ENCODE measurements at places on chromosomes 3 and 15.

- no peak for DNase-seq
Observed at GRCh38 chr15:65204236-65204930, 6.9 kb downstream of the CILP start.

- DNase-seq: no peak
Observed at GRCh38 chr3:45002720-45003119, 23.4 kb upstream of the CLEC3B start.

GRCh38 chr15:81880833-81881232 lies 165.0 kb downstream of the MEX3B start:
- DNase-seq: no peak

DNA sequence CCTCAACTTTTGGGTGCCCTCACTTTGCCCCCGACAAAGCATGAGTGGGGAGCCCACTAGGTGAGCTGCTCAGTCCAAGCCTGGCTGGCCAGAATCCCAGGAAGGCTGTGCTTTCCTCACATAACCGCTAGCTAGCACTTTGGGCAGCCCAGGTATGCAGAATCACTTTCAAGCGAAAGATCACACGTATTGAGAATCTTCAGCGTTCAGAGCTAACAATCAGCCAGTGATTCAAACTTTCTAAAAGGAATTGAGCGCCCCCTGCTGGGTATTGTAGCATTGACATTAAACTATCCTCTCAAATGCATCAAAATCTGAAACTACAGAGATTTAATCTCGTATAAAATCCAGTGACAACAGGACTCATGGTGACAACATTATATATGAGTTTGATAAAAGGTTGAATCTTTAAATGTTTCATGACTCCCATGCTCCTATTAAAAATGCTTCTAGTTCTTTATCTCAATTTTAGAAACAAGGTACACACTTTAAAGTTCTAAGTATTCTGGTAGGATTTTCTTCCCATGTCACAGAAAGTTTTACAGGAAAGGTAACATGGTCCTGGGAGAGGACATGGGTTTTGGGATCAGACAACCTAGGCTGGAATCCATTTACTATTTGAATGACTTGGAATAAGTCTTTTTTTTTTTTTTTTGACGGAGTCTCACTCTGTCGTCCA lies 11.8 kb downstream of the ANAPC13 start:
- no peak for DNase-seq

GRCh38 chr3:11982341-11982941 lies 21.7 kb upstream of the SYN2 start:
- no peak for DNase-seq

GRCh38 chr15:84752700-84753099 lies 4.3 kb downstream of the ZNF592 start:
- no peak for DNase-seq

DNA sequence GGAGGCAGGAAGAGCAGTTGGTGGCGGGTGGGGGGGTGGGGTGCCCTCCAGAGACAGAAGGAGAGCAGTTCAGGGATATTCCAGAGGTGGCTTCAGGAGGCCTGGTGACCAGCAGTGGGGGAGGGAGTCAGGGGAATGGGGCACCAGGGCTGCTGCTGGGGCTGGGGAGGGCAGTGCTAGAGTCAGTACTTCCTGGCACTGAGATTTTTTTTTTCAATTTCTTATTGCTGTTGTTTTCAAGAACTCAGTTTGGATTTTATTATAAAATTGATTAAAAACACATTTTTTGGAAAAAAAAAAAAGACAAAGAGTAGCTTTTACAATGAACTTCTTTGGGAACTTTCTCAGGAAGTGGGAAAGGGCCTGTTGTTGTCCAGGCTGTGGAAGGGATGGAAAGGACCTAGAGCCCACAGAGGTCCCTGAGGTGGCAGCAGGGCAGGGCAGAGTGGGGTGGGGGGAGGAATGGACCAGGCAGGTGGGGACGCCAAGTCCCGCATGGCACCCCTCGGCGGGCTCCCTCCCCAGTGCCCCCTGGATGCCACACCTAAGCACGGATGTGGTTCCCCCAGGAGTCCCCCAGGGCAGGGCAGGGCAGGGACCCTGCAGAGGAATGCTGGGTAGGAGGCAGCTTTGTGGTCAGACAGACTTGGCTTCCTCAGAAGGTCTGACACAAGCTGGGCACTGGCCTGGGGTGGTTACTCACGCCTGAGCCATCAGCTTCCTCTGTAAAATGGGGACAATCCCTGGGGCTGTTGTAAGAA lies 8.5 kb upstream of the ANPEP start:
- DNase-seq: no peak

DNA sequence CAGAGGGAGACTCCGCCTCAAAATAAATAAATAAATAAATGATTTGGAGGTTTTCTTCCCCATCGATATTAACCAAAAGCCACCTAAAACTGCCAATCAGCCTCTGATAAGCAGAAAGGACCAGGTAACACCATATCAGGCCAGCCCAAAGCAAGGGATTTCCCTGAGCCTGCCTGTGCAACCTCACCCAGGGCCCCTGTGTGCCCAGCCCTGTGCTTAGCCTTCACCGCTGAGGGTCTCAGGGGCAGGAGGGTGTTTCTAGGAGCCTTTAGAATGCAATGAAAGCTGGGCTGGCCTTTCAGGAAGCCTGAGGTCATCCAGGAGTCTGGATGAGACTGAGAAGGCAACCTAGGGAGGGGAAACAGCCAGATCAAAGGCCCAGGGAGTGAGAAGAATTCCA lies 35.4 kb downstream of the CYP11A1 start:
- DNase-seq: no peak

GRCh38 chr15:101012326-101013200 lies 93.4 kb downstream of the LRRK1 start:
- DNase-seq: no peak

GRCh38 chr3:151035072-151035471 lies 50.4 kb upstream of the MED12L start:
- no peak for DNase-seq

- no peak for DNase-seq
Observed at GRCh38 chr15:66649235-66649984, 52.6 kb upstream of the SMAD6 start.

DNA sequence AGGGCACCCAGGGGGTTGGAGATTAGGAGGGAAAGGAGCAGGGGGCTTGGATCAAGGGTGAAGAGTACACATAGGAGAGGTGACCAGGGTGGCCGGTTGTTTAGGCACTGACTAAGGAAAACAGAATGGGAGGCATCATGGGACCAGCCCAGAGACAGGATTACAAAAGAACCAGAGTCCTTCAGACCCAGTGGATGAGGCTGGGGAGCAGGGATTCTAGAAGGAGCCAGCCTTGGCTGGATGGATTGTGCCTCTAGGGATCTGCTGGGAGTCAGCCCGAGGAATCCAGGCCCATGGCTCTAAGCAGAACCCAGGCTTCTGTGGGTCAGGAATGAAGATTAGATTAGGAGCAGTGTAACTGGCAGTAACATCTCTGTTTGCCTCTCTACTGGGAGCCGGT lies 98.6 kb downstream of the ARNT2 start:
- DNase-seq: no peak

GRCh38 chr3:167323572-167323971 lies 56.5 kb downstream of the ZBBX start:
- no peak for DNase-seq

DNA sequence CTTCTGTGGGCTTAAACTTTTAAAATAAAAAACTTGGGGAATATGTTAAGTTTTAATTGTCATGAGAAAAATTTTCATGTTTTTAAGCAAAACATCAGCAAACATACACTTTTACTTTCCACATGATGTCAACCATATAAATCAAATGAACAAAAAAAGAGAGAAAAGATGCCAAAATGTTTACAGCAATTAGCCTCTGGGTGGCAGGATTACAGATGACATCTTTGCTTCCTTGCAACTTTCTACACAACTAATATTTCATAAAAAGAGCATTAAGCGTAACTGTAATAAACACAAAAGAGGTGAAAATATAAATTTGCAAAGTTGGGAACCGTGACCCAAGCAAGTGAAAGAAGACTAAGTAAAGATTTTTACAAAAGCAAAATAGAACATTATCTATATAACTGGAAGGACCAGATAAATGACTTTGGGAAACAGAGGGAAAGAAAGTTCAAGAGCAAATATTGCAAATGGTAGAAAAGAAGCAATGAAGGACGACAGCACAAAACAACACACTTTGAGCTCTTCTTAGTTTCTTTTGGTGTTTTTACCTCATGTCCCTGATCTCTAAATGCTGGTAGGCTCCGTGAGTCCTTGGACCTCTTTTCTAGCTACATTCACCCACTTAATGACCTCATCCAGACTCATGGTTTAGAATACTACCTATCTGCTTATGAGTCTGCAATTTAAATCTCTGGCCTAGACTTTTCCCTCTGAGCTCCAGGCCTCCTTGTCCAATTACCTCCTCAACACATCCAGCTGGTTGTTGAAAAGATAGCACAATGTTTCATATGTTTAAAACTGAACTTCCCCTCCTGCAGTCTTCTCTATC lies 9.4 kb downstream of the TP53BP1 start:
- DNase-seq: no peak

DNA sequence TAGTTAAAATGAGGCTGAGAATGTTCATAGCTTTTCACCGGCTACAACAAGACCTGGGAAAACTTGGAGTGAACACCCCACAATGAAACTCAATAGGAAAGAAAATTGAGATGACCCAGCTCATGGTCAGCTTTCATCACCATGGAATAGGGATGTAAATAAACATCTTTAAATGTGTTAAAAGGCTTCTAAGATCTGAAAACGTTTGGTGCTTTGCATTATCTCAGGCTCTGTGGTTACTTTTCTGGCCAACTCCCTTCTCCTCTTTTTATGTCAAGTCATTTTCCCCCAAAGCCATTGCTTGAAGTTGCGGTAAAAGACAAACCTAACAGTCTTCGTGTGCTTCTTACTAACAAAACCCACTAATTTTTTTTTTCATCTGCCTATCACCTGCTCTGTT lies 195.8 kb downstream of the MECOM start:
- DNase-seq: no peak

DNA sequence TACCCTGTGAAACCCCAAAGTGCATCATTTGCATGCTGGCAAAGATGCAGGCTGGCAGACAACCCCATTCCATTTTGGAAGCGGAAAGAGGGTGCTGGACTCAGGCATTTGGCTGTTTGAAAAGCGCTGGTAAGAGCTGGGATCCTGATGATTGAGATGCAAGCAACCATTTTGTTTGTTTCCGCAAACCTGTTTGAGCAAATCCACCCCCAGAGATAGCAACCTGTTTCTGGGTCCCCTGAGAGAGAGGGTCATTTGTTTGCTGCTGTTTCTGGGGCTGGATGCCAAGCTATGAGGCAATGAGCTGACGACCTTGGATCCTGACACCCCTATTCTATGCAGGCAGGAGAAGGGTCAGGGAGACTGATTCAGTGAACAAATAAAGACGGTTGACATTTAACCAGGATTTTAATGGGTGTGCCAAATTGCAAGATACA lies 9.8 kb downstream of the SLC6A1 start:
- DNase-seq: no peak

- DNase-seq: no peak
Observed at GRCh38 chr15:91304786-91305185, 204.7 kb downstream of the SV2B start.

DNA sequence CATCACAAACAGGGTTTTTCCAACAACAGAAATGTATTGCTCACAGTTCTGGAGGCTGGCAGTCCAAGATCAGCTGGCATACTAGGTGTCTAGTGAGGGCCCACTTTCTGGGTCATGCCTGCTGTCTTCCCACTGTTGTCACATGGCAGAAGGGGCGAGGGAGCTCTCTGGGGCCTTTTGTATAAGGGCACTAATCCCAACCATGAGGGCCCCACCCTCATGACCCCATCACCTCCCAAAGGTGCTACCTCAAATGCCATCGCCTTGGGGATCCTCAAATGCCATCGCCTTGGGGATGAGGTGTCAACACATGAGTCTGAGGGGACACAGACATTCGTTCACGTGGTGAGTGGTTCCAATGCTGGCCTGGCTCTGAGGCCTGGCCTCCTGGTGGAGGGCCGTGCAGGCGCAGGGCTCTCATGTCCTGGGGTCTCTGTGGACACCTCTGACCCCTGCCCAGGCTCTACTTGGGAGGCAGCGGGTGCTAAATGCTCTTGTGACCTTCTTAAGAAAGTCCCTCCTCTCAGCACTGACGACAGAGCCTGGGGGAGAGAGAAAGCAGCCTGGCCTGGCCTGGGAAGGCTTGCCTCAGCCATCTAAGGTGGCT lies 16.8 kb downstream of the NUP210 start:
- DNase-seq: no peak

DNA sequence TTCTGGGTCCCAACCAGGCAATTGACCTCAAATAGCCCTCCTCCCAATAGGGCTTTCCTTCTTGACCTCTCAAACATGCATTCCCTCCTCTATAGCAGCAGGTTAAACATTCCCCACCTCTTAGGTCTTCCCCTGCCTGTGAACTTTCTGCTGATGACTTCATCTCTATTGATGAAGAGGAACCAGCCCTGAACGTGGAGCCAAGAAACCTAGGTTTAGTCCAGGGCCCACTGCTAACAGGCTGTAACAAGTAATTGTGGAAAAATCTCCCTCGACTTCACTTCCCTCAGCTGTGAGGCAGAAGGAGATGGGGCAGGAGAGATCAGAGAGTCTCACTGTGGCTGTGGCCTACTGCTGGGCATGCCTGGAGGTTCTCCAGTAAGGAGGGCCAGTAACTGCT lies 24.7 kb downstream of the ILDR1 start:
- no peak for DNase-seq

- no peak for DNase-seq
Observed at GRCh38 chr15:64634576-64635498, 140.6 kb downstream of the RBPMS2 start.

DNA sequence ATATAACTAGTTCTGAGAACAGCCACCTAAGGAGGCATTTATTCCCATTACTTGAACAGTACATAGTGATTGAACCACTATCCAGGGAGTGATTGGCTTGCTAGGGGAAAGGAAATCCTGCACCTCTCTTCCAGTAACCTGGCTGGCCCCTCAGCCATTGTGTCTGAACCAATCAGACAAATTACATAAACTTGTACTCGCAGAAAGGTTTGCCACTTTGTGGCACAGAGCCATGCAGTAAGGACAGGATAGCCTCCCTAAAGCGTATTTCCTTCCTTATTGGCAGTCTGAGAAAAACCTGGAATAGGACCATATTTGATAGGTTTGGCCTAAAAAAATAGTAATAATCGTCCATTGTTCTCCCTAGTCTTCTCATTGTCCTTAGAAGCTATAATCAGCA lies 19.0 kb downstream of the CMSS1 start:
- DNase-seq: no peak

- DNase-seq: no peak
Observed at GRCh38 chr3:6142707-6143106, 718.2 kb upstream of the GRM7 start.

DNA sequence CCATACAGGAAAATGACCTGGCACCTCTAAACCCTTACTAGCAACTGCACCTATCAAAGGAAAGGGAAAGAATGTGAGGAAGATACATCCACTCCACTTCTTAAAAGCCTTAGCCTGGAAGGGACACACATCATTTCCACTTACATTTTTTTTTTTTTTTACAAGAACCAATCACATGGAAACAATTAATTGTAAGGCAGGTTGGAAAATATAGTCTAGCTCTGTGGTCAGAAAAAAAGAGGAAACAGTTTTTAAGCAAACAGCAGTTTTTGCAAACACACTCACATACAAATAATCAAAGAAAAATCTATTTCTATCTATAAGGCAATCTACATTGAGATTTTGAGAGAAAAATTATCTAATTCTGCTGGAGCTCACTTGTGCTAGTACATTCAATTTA lies 98.9 kb upstream of the SPRED1 start:
- DNase-seq: no peak

Data from NCI-H187 treated with DMSO at 0.1 percent for 48 hours (cell line).